MG63 (cell line): ENCODE measurements at places on chromosomes 2 and 18. TPM values are rescaled to one million over a fixed set of nuclear protein-coding genes. Genes with fewer than 3 reads are reported as not detected.

DNA sequence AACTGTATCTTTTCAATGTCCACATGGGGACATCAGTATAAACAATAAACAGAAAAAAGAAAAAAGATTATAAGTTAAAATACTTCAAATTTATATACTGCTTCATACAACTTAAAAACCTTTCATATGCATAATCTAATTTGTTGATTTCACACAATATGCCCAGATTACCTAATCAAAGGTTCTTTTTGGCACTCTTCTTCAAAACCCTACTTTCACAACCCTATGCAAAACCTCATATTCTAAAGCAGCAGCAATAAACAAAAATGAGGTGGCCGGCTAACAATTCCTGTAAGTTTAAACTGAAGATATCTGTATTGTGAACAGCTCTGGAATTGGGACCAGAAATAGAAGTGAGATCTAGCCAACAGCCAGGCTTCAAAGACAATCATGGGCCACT lies 28.6 kb downstream of the STK17B start:
- DNase-seq: no peak

GRCh38 chr18:77069931-77070330 lies 62.7 kb downstream of the MBP start:
- no peak for DNase-seq

GRCh38 chr2:16207151-16207550 lies 266.8 kb downstream of the MYCN start:
- DNase-seq: no peak

- DNase-seq: no peak
Observed at GRCh38 chr2:177597759-177598158, 205.2 kb downstream of the AGPS start.

DNA sequence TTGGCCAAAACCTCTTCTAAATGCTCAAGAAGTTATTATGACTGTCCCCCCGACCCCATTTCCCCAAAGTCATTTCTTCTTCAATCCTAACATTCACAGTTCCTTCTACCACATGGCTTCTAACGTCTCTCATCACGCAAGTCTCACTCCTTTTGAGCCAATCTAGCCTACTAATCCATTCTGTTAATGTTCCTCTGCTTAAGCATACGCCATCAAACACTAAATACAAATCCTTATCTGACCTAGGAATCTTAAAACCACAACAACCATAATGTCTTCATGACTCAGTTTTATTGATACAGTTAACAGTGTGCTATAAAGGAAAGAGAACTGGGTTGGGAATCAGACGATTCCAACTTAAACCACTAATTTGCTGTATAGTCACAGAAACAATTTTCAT lies 23.9 kb downstream of the HNRNPLL start:
- no peak for DNase-seq

GRCh38 chr2:88590998-88591613 lies 36.2 kb downstream of the EIF2AK3 start:
- no peak for DNase-seq

DNA sequence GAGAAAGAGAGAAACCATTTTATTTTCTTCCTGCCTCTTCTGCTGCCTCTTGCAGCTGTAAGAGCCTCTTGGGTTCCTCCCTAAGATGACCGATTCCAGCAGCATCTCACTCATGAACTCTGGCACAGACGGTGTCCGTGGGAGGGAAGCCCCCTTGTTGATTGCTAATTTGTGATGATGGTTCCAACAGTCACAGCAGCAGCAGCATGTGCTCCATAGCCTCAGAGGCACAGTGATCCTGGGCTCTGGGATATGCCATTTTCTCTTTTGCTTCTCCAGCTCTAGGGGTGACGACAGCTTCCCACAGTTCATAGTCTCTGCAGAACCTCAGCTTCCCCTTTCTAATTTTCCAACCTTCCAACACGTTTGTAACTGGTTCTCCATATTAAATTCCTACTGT lies 324.2 kb upstream of the HS6ST1 start:
- DNase-seq: no peak

DNA sequence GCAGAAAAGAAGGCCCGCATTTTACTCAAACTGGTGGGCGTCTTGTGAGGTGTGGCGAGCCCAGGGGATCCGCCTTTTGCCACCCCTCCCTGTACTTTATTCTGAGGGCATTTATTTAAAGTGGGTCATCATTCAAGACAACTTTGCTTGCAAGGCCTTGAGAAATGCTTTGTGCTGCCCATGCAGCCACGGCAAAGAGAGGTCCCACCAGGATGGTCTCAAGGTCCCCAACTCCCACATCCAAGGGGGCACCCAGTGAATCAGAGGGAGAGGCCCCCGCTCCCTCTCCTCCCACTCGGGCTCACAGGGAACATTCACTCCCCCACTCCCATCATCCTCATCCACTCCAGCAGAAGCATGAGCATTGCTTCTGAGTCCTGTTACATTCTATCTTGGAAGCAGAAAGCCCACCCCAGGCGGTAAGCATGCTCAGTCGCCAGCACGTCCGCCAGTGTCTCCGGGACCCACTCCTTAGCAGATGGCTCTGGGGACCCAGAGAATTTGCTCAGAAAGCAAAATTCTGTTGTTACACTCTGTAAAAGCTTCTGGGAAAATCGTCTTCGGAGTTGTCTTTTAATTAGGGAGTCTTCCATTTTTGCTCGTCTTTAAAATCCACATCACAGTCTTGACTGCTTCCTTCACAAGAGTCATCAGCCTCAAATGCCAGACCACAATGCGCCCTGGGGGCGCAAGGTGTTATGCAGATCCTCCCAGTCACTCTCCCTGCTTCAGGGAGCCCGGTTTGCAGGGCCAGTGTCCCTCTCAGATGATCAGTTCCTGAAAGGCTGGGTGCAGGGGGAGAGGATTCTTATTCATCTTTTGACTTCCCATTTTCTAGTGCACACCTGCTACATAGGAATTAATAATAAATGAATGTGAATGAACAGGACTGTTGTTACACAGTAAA lies 99.4 kb upstream of the NCK2 start:
- DNase-seq: no peak

DNA sequence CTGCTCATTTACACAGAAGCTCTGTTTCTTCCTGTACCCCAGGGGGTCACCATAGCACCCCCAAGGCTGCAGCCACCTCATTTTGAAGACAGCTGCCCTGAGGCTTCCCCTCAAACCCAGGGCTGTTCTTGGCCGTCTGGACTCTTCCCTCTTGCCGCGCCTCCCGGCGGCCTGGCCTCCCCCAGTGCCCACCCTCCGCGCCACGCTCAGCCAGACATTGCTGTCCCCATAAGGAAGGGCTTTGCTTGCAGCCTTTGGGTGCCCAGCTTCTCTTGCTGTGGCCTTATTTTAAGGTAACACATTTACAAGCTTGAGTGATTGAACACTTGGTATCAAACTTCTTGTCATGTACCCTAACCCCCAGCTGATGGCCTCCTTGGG lies 79.0 kb downstream of the STPG4 start:
- DNase-seq: no peak

GRCh38 chr18:12895014-12895413 lies 11.0 kb upstream of the PTPN2 start:
- no peak for DNase-seq

DNA sequence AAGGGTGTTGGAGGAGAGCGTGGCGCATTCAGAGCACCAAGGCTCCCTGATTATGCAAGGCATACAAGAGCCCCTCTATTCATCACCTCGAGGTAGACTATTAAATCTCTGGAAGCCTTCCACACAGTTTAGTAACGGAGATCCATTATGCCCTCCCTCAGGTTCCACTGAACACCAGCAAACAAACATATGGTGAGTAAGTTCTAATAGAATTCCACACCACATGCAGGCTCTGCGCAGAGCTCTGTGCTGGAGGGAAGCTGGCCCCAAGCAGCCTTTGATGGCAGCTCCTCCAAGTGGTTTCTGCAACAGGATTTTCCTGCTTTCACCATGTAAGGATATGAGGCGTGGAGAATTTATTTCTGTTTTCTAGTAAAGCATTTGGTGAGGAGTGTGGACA lies 238.6 kb downstream of the C1D start:
- no peak for DNase-seq

DNA sequence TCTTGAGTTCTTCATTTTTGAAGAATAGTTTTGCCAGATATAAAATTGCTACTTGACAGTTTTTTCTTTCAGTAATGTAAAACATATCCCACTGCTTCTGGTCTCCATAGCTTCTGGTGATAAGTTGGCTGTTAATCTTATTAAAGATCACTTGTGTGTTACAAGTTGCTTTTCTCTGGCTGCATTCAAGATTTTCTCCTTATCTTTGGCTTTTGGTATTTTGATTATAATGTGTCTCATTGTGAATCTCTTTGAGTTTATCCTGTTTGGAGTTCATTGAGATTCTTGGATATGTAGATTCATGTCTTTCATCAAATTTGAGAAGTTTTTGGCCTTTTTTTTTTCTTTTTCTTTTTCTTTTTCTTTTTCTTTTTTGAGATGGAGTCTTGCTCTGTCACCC lies 20.2 kb upstream of the ADNP2 start:
- DNase-seq: no peak

- no peak for DNase-seq
Observed at GRCh38 chr2:15251753-15252152, 309.4 kb downstream of the NBAS start.

DNA sequence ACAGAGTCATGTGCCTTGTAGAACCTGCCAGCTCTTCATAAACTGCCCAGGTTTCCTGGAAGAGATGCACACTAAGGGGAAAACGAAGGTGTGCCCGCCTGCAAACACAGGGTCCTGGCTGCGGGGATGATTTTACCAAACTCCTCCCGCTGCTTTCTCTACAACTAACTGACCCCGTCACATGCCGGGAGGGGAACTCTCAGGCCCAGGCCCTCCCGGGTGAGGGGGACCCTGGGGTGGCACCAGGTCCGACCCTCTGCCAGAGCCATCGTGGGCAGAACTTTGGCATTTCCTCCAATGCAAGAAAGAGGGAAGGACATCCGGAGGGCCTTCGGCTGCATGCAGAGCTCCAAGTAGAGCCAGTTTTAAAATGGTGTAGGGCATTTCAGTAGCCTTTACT lies 28.6 kb downstream of the CAPN13 start:
- DNase-seq: no peak

DNA sequence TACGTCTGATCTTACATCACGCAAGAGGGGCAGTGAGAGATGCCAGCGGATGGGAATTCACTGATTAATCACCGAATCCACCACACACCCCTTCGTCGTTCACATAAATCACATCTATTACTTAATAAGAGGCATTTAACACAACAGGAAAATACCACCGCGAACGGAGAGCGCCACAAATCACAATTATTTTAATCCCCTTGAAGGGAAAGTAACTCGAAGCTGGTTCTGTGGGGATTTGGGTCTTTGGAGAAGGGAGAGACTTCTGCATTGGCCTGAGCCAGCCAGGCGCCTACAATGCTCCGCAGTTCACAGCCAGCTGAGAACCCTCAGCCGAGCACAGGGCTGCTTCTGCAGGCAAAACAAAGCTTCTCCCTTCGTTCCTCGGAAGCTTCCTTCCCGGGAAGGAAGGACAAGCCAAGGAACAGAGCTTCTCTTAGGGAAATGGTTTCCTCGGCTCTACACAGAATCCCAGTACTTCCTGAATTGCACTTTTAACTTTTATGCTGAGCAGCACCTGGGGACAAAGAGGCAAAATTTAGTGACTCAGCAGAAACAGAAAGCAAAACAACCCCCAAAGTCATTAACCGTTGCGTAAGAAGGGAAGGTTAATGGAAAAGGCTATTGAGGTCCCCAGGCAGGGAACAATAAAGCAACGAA lies at the start of gene LRP1B:
Gene LRP1B (minus strand): TSS at position 7 of the 660 bp plus-strand sequence. CDS start 287 bp downstream, outside the sequence.
- peak; percentile 45 for DNase-seq

DNA sequence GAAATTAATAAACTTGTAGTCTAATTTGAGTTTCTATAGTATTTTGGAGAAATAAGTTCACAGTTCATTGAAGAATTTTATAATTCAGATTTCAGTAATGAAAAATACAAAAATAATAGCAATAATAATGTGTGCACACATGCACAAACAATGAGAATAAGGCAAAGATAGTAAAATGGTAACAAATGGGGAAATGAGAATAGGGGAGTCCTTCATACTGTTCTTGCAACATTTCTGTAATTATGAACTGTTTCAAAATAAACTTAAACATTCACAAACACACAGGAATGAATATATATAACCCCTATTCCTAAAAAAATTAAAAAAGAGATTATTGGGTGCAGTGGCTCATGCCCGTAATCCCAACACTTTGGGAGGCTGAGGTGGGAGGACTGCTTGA lies 63.9 kb downstream of the SPRED2 start:
- no peak for DNase-seq

DNA sequence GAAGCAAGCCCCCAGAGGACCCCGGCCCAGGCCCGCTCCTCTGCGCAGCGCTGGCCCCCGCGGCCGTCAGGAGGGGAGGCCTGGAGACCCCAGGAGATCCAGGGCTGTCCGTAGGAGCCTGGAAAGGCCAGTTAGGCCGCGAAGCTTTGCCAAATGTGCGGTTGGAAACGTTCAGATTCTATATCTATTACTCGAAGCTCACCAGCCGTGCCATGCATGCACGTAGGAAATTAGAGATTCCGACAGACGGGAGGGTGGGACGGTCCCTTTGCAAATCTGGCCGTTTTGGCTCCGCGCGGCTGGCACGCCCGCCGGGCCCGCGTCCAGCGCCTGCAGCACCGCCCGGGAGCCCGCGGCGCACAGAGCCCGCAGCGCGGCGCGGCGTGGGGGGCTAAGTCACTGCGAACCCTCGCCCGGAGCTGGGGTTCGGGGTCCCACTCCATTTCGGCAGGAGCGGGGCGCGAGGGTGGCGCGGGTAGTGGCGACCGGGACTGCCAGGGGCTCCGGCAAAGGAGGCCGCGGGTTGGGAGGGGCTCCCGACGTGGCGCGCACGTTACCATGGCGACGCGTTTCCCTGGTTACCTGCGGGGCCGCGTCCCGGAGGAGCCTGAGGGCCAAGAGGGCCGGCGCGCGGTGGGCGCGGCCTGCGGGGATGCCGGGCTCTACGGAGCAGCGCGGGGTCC lies 488.6 kb upstream of the SMIM21 start:
- peak; percentile 42 for DNase-seq

DNA sequence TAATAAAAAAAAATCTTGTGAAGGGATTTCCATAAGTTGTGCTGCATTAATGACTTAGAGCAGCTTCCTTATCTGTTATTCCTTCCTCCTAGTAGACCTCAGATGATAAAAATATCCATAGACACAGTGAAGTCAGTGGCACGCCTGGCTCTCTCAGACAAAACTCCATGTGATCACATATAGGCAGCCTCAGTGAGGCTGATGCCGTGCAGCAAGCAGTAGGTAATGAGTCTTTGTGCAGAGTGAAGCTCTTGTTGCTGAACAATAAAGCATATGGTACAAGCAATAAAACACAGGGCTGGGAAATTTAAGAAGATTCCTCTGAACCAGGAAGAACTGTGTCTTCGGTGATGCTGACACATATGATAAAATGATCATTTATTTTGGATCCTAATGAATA lies 102.7 kb downstream of the CSRNP3 start:
- no peak for DNase-seq

CGREF1 gene
- total RNA-seq: 21.6 and 29.1 TPM in 2 replicates

KYNU gene
- total RNA-seq: 0.82 TPM in 1 of 2 replicates, not detected in the other

SCYGR8 gene
- total RNA-seq: not detected in 2 replicates

SERPINB3 gene
- total RNA-seq: not detected in 2 replicates
